ENCODE measurements at places on chromosomes 7 and 10.

DNA sequence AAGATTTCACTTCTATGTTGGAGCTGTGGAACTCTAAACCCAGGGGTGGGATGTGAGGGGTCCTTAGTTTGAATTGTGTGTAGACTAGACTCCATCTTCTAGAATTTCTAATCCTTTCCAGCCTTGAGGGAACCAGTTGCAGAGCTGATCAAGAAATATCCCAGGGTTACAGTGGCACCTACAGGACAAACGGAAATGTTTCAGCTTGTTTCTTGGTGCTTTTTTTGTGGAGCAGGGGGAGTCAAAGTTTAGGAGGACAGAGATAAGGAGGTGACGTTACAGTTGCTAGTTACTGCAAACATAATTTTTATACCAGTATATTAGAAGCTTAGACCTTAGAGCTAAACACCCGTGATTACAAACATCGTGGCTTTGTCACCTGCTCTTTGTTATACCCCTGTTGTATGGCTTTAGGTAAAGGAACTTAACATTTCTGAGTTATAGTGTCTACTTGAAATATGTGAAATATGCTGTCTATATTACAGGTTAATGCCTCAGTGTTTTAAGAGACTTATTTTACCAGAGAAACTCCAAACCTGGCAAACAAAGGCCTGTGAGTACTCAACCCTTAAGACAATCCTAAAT lies 84.5 kb upstream of the DYNC1I1 start:
- no peak for DNase-seq

DNA sequence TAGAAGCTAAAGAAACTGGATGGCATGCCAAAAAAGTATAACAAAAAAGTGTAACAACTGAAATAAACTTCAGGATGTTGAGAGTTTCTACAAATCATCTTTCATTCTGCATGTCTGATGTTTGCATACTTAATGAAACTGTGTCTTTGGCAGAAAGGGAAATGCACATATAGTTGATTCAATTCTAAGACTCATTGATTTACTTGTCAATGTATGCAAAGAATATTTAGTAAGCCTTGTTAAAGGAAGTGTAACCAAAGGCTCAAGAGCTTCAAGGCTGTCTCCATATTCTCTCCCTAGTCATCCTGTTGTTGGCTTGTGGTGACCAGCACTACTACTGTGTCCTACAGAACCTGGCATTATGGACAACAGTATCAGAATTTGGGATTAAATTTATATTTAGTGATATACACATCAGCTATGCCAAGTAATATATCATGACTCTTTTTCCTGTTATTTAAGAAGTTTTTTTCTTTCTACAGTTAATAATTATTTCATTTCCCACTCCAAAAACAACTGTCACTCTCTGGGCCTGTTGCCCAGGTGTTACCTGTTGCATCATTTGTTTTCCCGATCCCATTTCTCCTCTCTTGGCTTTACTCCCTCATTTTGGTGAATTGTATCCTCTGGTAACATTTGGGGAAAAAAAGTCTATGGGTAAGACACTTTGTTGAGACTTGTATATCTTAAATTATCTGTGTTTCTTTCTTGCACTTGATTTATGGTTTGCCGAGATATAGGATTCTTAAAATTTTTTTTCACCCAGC lies 226.6 kb upstream of the BMPER start:
- no peak for DNase-seq

GRCh38 chr7:91520645-91521044 lies 256.4 kb downstream of the FZD1 start:
- DNase-seq, result no peak

GRCh38 chr10:22338931-22339330 lies 6.4 kb upstream of the SPAG6 start:
- no peak for DNase-seq

GRCh38 chr7:133140994-133141595 lies 59.2 kb upstream of the CHCHD3 start:
- no peak for DNase-seq
